ENCODE measurements at places on chromosomes 2 and 18.

DNA sequence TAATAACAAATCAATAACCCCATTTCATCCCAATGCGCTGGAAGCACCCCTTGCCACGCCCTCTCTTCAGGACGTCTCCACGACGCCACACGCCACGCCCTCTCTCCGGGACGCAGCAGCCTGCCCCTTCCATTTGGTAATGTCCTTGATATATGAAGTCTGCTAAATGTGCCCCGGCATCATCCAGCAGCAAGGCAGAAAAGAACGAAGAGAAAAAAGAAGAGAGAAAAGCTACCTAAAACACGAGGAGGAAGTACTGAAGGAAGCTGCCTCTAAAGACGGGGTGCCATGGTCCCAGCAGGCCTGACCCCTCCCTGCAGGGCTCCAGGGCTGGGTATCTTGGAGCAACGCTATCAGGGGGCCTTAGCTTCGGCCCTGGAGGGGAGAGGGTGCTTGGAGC, 41.8 kb downstream of the CNGA3 start:
- DNase-seq: no peak

- DNase-seq: no peak
Measured at GRCh38 chr2:42602876-42603219, 34.4 kb downstream of the MTA3 start.

DNA sequence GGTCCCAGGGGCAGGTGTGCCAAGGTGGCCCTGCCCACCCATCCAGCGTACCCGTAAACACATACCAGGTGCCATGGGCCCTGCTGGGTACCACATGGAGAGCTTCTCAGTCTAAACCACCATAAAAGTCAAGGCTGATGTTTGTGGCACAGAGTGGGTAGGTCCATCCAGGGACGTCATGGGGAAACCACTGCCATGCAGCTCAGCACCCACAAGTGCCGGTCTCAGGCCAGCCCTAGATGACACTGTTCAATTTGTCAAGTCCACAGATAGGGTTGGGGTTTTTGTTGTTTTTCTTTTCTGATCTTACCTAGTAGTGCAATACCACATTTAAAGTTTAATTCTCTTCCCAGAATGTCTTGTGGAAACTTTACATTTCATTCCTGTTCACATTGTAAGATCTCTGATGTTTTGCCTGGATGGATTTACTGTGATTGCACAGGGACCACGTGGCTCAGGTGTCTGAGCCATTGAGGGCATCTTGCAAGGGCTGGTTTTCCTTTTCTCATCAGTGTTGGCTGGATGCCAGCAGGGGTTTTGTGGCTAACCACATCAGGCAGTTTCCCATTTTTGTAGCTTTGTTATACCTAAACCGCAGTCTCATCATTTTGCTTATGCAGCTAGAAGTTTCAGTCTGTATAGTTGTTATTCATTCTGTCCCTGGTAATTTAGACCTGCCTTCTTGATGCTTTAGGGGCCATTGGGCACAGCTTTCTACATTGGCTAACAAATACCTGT, 64.7 kb downstream of the STK25 start:
- DNase-seq: peak; percentile 76

DNA sequence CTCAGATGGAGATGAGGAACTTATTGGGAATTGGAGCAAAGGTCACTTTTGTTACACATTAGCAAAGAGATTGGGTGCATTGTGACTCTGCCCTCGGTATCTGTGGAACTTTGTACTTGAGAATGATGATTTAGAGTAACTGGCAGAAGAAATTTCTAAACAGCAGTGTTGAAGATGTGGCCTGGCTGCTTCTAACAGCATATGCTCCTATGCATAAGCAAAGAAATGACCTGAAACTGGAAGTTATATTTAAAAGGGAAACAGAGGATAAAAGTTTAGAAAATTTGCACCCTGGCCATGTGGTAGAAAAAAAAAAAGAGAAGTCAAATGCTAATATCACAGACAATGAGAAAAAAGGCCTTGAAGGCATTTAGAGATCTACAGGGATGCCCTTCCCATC, 256.8 kb upstream of the ZC3H15 start:
- no peak for DNase-seq

DNA sequence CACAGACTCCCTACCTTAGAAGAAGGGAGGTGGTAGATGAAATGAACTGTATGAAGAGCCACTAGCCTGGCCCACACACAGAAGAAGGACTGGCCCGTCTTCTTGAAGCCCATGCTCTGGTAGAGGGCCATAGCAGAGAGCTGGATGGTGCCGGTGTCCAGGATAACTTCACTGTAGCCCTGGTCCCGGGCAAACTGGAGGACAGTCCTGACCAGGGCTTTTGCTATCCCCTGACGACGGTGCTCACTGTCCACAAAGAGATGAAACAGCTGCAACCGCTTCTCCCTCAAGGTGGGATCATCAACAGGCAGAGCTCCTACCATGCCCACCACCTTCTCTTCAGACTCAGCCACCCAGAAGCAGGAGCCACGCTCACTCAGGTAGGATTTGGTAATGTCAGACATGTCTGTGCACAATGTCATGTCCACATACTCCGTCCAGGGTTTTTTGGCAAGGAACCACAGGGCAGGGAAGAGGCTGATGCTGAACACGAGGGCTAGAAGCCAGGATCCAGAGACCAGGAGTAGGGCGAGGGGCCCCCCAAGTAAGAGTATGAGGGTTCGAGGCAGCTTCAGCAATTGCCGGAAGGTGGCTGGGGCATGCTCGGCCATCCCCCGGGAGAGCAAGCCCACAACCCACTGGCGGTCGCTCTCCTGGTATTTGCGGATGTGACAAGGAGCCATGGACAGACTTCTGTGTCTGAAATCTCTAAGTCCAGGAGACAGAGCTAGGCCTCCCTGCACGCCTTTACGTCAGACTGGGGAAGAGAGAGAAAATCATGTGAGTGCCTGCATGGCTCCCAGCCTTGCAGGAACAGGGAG, 1.1 kb downstream of the NAT8 start:
- DNase-seq: no peak

GRCh38 chr2:240921311-240921994, 15.3 kb downstream of the CROCC2 start:
- DNase-seq: no peak

DNA sequence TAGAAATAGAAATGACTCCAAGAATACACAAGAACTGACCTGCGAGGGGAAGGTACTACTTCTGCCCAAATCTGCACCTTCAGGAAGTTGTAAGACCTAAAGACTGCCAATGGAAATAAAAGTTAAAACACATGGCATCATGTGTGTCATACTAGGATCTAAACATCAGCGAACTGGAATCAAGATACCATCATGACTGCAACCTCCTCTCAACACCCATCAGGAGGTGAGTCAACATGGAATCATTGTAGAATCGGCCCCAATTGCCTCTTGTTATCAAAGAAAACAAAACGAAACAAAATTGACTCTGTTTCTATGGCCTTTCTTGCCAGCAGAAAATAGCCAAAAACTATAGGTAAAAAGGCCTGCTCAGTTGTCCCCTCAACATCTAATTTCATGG, 15.1 kb downstream of the RDH14 start:
- DNase-seq: no peak

DNA sequence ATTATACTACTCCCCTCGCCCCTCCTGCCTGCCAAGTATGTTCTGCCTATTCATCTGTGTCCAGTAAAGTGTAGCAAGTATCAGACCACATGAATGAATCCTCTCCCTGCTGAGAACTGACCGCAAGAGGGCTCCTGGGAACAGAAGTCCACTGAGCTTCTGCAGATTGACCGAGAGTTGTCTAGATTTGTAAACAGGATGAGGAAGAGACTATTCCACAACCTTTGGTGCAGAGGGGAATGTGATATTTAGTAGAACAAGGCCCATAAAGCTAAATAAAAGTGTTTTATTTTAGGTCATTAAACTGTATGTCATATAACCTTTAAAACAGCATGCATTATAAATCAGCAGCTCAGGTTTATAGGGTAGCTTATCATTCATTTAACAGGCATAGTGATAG, 377.0 kb downstream of the DCC start:
- no peak for DNase-seq

- no peak for DNase-seq
Measured at GRCh38 chr2:183149489-183149888, 25.2 kb downstream of the NUP35 start.

- DNase-seq: no peak
Measured at GRCh38 chr2:182866095-182866460, 359 bp downstream of the FRZB start.

GRCh38 chr2:142723236-142723635, 154.2 kb upstream of the KYNU start:
- DNase-seq: no peak

GRCh38 chr2:205401511-205401910, 280.8 kb upstream of the NRP2 start:
- no peak for DNase-seq

- DNase-seq: no peak
Measured at GRCh38 chr18:68532328-68532885, 182.5 kb downstream of the TMX3 start.

GRCh38 chr2:60489289-60489688, 64.2 kb downstream of the BCL11A start:
- DNase-seq: no peak

DNA sequence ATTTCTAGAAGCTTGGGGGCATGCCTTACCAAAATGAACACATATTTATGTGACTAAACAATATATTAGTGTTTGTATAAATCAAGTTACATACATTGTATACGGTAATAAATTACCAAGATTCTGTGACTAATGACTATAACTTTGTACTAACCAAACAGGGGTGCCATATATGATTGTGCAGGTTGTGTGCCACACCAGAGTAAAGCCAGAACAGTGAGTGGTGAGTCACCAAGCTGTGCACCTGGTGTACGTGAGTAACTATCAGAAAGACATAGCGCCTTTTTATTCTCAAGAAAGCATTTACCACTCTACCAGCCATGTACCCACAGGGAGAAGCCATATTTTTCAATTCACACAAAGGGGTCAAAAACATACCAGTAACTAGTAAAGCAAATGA, 453.2 kb upstream of the PIK3C3 start:
- DNase-seq: no peak

DNA sequence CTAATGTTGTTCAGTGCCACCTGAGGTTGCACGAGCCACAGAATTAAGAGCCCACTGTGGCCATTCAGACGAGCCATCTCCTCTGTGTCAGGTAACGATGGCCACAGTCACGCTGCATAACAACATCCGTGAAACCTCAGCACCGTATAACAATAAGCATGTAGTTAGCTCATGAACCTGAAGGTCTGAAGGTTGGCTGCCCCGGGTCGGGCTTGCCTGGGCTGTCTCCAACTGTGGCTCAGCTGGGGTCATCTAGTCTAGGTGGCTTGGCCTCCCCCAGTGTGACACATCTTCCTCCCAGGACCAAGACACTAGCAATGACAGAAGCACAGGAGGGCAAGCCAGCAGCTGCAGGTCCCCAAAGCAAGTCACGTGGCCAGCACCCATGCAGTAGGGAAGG, 258.0 kb downstream of the GLI2 start:
- no peak for DNase-seq

- no peak for DNase-seq
Measured at GRCh38 chr2:142724186-142724585, 153.3 kb upstream of the KYNU start.

GRCh38 chr18:1663879-1664705, 759.4 kb downstream of the ADCYAP1 start:
- DNase-seq: no peak

DNA sequence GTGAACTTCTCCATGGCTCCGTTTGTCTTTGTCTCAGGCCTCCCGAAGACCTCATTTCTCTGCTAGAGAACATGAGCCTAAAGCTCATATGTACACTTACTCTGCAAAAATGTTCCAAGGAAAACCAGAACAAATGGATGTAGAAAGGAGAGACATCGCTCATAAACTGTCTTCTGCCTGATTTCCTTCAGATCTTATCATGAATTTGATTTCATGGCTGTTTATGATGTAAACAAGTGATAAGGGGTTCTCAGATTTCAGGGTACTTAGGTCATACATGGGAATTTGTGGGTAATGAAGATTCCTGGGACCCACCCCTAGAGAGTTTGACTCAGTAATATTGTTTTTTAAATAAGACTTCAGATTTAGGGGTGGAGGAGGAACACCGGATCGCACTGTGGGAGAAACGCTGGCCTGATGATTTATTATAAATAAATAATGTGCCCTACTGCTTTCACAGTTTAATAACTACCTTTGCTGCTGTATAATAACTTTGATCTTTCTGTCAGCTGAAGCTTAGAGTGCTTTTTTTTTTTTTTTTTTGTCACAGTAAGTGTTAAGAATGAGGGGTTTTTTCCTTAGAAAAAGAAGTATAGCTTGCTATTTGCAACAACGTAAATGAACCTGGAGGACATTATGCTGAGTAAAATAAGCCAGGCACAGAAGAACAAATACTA, 14.9 kb downstream of the AOX1 start:
- no peak for DNase-seq

DNA sequence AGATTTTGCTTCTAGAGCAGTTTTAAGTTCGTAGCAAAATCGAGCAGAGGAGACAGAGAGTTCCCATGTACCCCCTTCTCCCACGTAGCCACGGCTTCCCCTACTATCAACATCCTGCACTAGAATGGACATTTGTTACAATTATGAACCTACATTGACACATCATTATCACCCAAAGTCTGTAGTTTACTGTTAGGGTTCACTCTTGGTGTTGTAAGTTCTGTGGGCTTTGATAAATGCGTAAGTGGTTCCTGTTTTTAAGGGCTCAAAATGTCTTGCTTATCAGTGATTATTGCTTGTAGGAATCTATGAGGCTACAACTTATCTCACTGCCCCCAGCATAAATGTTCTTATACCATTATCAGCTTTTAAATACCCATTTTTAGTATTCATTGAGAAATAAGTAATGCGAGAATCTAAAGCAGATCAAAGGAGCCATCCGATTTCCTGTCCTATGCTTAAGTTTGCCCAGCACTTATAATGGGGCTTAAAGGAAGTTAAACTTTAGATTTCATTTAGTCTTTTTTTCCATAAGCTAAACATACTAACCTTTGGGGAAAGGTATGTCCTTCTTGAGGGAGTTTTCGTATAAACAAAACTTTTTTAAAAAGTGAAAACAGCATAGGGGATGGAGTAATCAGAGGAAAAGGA, 118.7 kb downstream of the HAUS1 start:
- DNase-seq: no peak

GRCh38 chr2:104866883-104867812, 13.2 kb downstream of the POU3F3 start:
- no peak for DNase-seq

GRCh38 chr18:61753373-61753772, 139.4 kb downstream of the RNF152 start:
- DNase-seq: no peak

DNA sequence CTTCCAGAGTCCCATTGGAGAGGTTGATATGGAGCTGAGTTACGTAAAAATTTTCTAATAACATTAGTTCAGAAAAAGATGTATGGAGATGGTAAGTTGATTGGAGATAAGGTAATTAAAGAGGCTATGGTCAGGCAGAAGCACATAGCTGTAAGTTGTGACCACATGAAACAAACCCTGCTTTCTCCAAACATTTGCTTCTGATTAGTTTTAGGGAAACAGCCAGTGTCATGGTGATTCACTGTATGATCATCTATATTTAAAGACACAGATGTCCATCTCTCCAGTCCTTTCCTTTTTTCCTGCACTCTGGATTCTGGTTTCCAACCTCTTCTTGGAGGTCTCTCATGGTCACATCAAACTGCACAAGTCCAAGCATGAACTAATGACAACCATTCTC, 1550.8 kb upstream of the PIK3C3 start:
- no peak for DNase-seq
